CD4-positive, alpha-beta T cell treated with Interleukin-4 for 4 hours (primary cell): ENCODE measurements at places on chromosomes 12 and 14.

- no peak for DNase-seq
Observed at GRCh38 chr14:55911776-55912175, 206.4 kb upstream of the PELI2 start.

DNA sequence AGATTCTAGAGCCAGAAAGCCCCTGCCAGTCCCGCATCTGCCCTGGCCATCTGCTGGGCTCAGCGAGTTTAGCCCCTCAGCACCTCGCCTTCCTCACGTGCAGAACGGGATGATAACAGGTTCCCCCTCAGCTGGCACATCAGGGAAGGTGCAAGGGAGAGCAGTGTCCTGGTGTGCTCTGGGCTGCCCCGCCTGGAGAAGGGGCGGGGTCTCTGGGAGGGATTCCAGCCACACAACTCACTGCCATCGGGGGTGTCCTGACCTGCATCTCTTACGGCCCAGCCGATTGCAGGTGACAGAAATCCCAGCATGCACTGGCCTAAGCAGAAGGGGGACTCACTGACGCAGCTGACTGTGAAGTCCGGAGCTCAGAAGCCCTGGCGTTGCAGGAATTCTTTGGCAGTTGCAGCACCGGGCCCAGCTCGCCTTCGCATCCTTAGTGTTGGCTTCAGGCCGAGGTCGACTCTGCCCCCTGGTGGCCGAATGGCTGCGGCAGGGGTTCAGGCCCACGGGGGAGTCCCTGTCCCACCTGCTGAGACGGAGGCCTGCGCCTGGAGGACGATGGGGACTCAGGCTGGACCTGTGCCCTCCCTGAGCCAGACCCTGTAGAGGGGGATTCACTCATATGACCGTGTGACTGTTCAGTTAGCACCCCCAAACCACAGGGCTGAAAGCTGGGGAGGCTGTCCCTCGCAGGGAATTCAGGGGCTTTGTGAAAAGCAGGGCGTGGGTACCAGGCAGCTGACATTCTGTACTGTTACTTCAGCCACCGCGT, 178.6 kb downstream of the ADGRD1 start:
- DNase-seq, result peak; percentile 43

GRCh38 chr12:11894890-11895289, 175.8 kb upstream of the BCL2L14 start:
- DNase-seq, result no peak

DNA sequence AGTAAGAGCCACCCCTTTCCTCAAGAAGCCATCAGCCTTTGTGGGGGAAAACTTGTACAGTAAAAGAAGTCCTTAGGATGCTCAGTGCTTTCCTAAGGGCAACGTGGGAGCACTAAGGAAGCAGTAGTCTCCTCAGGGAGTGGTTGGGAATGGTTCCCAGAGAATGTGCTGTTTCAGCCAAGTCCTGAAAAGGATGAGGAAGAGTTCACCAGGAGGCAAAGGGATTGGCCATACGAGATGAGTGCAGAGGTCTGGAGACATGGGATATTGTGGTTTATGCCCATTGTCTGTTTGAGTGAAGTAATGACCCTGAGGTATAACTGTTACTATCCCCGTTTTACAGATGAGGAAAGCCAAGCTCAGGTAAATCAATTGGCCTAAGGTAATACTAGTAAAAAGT, 86.0 kb upstream of the ATF1 start:
- no peak for DNase-seq

- DNase-seq, result no peak
Observed at GRCh38 chr12:41221491-41221890, 33.4 kb downstream of the PDZRN4 start.

DNA sequence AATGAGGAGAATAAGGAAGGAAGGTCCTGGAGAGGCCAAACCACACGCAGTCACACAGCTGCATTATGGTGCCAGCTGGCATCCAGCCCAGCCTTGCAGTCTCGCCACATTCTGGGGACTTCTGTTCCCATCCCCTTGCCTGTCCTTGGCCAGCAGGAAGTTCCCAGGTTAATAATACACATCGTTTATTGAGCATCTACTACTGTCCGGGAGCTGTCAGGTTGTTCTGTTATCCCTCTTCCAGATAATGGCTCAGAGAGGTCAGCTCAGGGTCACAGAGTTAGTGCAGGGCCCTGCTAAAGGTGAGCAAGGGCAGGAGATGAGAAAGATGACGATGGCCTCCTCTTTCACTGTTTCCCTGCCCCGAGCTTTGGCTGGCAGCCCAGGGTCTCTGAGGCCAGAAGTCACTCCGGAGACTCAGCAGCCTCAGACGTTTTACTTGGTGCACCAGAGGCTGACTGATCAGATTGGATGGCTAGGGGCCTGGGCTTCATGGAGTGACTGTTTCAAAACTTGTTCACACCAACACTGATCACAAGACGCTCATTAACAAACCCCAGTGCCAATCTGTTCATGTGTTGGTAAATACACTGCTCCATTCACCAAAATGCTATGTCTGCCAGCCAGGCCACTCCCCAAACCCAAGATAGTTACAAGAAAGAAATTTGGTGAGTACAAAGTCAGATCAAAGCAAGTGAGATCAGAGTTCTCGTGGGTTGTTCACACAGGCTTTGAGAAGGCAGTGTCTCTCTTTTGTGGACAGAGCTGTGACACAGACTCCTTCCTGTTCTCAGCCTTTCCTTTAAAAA, 79.2 kb downstream of the B4GALNT3 start:
- peak; percentile 81 for DNase-seq

DNA sequence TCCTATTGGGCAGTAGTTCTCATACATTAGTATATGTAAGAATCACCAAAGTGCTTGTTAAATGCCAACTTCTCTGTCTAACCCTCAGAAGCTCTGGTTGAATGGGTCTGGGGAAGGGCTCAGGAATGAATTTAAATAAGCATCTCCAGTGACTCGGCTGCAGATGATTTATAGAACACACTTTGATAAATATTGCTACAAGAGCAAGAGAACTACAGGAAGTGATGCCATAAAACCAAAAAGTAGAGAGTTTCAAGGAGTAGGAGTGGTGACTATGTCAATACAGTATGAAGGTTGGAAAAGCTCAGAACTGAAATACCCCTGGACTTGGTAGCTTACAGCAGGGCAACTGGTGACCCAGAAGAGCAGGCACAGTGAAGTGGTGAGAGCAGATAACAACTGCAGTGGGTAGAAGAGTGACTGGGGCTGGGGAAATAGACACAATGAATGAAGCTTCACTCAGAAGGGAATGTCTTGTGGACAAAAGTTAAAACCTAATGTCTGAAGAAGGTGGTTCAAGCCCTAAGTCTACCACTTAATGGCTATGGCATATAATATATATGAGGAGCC, 8.0 kb upstream of the PLEKHA5 start:
- DNase-seq, result no peak

- no peak for DNase-seq
Observed at GRCh38 chr14:38184132-38184531, 23.6 kb upstream of the SSTR1 start.

DNA sequence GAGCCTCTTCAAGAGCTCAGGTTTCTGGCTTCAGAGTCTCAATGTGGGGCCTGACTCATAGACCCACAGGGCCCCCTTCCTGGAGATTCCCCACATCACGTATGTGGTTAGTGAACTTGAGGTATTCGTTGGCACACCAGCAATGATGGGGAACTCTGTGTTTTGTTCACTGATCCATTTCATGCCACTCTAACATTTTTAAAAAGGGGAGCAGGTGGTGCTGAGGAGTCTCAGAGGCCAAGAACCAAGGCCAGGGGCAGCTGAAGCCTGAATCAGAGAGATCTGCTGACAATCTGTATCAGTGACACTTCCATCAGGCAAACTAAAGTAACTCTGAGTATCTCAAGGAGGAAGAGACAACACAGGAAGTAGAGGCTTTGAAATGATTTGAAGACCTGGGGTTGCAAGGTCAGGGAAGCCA, 323.4 kb downstream of the VRK1 start:
- peak; percentile 43 for DNase-seq

- no peak for DNase-seq
Observed at GRCh38 chr14:25178255-25178654, 128.3 kb upstream of the STXBP6 start.

DNA sequence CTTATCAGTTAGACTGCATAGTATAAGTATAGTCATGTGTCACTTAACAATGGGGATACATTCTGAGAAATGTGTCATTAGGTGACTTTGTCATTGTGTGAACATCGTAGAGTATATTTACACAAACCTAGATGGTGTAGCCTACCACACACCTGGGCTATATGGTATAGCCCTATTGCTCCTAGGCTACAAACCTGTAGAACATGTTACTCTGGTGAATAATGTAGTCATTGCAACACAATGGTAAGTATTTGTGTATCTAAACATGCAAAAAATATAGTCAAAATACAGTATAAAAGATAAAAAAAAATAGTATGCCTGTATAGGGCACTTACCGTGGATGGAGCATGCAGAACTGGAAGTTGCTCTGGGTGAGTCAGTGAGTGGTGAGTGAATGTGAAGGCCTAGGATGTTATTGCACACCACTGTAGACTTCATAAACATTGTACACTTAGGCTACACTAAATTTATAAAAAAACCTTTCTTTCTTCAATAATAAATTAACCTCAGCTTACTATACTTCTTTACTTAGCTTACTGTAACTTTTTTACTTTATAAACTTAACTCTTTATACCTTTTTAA, 40.3 kb upstream of the ANKS1B start:
- DNase-seq, result no peak

GRCh38 chr14:58731465-58732293, 93.9 kb downstream of the DACT1 start:
- DNase-seq, result no peak

DNA sequence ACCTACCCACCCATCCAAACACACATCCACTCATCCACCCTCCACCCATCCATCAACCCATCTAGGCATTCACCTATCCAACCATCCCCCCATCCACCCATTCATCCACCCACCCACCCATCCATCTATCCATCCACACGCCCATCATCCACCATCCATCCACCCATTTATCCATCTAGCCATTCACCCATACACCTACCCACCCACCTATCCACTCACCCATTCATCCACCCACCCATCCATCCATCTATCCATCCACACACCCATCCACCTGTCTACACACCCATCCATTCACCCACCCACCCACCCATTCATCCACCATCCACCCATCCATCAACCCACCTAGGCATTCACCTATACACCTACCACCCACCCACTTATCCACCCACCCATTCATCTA, 72.6 kb upstream of the GALNT9 start:
- no peak for DNase-seq

- no peak for DNase-seq
Observed at GRCh38 chr14:68686724-68687123, 106.1 kb downstream of the ZFP36L1 start.

GRCh38 chr14:31781578-31781977, 220.4 kb downstream of the NUBPL start:
- no peak for DNase-seq

- no peak for DNase-seq
Observed at GRCh38 chr12:64691795-64692583, 67.2 kb downstream of the GNS start.

DNA sequence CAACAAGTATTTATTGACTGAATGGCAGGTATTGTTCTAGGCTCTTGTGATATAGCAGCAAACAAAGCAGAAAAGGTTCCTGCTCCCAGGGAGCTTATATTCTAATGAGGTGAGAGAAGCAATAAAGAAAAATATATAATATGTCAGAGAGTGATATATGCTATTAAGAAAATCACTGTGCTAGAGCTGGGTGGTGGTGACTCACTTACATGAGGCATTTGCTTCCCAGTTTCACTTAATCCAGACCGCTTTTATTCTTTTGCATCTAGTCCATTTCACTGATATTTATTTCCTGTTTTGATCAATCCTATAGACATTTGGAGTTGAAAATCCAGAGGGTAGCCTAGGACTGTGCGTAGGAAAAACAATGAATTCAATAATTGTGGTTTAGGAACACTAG, 17.5 kb downstream of the TRHDE start:
- no peak for DNase-seq

GRCh38 chr14:73771848-73772638, 57.9 kb upstream of the PNMA1 start:
- DNase-seq, result peak; percentile 78

GRCh38 chr14:23128969-23129758, 10.1 kb upstream of the CEBPE start:
- no peak for DNase-seq

- no peak for DNase-seq
Observed at GRCh38 chr12:130632642-130633041, 83.5 kb downstream of the RIMBP2 start.

GRCh38 chr12:77062396-77062795, 3.0 kb downstream of the E2F7 start:
- no peak for DNase-seq

- no peak for DNase-seq
Observed at GRCh38 chr12:104938371-104938770, 19.7 kb downstream of the SLC41A2 start.

GRCh38 chr14:68124979-68125731, 305.6 kb downstream of the RAD51B start:
- no peak for DNase-seq

- DNase-seq, result no peak
Observed at GRCh38 chr12:85424581-85425348, 144.7 kb downstream of the ALX1 start.

GRCh38 chr14:62745496-62745895, 299.8 kb downstream of the KCNH5 start:
- DNase-seq, result no peak

DNA sequence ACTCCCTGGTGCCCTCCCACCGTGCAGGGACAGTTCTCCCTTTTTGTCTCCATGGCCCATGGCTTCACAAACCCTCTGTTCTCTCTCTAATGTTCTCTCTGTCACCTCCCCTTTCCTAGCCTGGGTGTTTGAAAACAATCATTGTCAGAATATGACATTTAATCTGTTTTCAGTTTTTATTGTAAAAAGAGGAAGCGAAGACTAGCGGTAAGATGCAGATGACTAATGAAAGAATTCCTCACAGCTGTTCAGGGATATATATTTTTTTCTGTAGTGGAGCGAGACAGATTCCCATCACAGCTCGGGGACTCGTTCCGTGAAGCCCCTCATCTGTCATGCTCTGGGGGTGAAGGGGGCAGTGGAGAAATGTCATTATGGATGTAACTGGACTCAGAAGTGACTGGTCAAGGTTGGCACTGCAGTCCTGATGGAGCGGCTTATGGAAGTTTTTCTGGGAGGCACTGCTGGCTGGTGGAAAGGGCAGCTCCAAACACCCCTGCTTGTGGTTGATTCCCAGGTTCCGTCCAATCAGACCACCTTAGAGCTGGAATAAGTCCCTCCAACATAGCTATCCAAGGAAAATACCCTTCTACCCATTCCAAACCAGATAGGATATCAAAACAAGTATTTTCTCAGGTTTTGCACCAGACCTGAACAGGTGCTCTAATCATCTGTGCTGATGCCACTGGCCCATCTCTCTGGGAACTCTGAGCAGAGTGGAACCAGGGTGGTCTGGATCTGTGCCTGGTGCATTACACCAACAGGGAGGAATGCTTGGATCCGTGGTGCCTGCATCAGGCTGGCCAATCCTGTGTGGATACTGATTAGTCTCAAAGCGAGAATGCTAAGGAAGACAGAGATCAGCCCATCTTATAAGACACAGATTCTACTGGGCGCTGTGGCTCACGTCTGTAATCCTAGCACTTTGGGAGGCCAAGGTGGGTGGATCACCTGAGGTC, 84.7 kb downstream of the GPATCH2L start:
- no peak for DNase-seq
